Urothelium cell line (cell line): ENCODE measurements at places on chromosomes 4 and X.

DNA sequence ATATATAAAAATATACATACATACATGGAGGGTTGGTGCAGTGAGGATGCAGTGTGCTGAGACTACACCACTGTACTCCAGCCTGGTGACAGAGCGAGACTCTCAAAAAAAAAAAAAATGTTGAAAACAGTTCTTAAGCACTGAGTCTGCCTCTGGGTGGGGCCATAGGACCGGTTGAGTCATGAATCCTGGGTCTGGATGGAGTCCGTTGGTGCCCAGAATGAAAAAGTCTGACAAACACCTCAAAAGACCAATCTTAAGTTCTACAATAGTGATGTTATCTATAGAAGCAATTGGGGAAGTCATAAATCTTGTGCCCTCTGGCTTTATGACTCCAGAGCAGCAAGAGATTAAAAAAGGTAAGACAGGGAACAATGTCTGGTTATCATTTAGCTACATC, 70.4 kb downstream of the FGFBP1 start:
- DNase-seq = no peak

DNA sequence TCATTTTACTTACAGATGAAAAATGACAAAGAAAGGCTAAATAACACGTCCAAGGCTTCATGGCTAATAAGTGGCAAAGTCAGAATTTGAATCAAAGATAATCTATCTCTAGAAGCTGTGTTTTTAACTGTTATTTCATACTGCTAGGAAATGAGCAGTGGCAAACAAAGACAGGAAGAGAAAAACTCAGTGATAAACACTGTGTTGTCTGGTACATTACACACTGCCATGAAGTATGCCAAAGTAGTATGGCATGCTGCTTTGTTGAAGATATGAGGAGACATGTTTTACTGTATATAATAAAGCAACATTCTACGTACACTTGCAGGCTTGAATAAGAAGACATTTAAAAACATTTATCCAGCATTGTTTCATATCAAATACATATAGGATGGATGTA, 49.5 kb downstream of the TIGD2 start:
- no peak for DNase-seq

GRCh38 chrX:120726294-120726693, 96.4 kb upstream of the C1GALT1C1 start:
- no peak for DNase-seq

- no peak for DNase-seq
Observed at GRCh38 chr4:36230534-36230933, 13.8 kb downstream of the ARAP2 start.

DNA sequence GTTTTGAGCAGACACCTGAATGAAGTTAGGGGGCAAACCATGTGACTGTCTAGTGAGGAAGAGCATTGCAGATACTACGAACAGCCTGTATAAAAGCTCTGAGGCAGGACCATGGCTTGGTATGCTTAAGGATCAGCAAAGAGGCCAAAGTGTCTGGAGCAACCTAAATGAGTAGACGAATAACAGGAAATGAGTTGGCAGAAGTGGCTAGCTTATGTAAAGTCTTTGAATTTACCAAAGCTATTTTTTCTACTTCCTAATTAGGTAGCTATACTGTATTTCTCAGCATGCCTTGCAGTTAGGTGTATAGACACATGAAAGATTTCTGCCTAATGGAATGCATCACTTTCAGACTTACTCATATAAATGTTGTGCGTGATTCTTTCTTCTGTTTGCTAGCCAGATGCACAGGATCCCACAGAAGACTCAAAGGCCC, 9.3 kb upstream of the GPRIN3 start:
- no peak for DNase-seq
